ENCODE measurements at places on chromosomes 4 and X.

DNA sequence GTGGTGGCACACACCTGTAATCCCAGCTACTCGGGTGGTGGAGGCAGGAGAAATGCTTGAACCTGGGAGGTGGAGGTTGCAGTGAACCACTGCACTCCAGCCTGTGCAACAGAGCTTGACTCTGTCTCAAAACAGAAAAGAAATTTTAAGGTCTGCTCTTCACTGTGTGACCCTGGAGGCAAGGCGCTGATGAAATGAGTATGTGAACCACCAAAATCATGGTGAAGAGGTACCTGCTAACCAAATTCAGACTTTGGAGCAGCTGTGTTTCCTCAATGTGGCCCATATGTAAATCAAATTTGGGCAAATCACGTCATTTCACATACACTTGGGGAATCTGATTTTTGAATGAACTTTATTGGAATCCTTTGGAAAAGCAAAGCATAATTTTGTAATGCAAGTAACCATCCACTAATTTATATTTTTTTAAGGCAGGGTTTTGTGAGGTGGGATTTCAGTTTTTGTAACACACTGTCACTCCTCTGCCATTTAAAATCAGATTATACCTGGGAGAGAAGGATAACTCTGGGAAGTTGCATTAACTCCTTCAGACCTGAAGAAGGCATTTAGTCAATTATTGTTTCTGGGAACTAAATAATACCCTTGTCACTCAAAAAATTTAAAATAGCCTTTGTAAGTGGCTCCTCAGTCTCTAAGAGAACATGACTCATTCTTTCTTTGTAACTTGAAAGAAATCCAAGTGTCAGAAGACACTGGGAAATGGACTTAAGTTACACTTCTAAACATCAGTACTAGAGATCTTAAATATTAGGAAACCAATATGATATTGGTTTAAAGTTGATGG lies 24.0 kb downstream of the DOCK11 start:
- DNase-seq = no peak

DNA sequence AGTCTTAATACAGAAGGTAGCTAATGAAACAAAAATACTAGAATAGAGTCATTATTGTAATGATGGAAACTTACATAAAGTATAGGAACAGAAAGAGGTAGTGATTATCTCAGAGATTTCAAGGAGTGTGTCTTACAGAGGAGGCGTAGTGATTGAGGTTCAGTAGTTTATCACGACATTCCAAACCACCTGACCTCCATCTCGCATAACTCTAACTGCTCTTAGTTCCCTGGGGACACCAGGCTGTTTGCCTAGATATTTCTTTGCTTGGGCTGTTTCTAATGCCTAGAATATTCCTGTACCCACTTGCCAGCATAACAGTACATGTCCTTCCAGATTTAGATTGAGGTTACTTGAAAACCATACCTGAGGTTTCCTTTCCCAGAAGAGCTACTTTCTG lies 29.1 kb downstream of the STAG2 start:
- no peak for DNase-seq

- DNase-seq = no peak
Measured at GRCh38 chr4:180558427-180558826, 1684.8 kb upstream of the TENM3 start.

- DNase-seq = no peak
Measured at GRCh38 chrX:13808865-13809264, 8.0 kb downstream of the GPM6B start.

- DNase-seq = no peak
Measured at GRCh38 chr4:42361456-42361855, 35.8 kb upstream of the SHISA3 start.

DNA sequence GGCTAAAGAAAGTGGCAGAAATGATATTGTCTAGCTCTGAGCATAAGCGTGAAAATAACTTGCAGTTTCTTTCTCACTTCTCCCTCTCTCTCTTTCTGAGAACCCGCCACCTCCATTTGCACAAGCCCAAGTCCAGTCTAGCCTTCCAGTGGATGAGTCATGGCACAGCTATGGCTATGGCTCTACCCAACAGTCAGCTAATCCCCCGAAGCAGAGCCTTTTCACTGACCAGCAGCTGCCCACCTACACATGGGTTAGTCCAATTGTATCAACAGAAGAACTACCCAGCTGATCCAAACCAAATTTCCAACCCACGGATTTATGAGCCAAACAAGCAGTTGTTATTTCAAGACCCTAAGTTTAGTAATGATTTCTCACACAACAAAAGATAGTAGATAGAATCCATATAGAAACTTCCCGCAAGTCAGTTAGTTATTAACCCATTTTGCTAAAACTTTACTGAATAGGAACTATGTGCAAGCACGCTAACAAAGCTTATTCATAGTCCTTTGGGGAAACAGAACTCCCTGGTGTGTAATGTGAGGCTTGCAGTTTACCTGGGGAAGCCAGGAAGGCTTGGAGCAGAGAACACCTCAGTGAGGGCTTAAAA lies 282.3 kb downstream of the INPP4B start:
- DNase-seq = no peak

DNA sequence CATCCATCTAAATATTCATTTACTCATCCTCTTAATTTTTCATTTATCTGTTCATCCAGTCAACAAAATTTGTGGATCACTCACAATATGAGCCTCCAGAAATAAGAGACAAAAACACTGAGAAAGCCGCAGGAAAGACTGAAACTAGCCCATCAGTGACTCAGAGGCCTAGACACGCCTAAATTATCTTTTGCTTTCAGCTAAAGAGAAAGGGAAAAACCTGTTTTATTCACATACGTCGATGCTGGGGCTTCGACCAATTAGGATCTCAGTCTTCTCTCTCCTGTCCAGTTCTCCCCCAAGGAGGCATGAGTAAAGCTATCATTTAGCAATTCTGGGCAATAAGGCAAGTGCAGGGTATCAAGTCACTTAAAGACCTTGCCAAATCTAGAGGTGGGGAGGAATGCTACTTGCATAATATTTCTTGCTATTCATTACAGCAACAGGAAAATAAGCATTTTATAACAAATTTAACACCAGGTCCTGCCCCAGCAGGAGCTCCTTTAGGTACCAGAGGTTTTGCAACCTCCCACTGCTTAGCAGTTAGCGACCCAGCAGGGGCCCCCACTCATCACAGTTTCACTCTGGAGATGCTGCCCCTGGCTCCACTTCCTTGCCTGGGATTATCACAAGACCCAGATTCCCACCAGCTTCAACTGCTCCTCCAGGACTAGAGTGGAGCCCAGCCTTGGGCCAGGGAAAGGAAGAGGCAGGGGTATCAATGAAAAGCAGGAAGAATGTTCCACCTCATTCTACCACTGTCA lies 30.1 kb upstream of the TMEM154 start:
- no peak for DNase-seq

DNA sequence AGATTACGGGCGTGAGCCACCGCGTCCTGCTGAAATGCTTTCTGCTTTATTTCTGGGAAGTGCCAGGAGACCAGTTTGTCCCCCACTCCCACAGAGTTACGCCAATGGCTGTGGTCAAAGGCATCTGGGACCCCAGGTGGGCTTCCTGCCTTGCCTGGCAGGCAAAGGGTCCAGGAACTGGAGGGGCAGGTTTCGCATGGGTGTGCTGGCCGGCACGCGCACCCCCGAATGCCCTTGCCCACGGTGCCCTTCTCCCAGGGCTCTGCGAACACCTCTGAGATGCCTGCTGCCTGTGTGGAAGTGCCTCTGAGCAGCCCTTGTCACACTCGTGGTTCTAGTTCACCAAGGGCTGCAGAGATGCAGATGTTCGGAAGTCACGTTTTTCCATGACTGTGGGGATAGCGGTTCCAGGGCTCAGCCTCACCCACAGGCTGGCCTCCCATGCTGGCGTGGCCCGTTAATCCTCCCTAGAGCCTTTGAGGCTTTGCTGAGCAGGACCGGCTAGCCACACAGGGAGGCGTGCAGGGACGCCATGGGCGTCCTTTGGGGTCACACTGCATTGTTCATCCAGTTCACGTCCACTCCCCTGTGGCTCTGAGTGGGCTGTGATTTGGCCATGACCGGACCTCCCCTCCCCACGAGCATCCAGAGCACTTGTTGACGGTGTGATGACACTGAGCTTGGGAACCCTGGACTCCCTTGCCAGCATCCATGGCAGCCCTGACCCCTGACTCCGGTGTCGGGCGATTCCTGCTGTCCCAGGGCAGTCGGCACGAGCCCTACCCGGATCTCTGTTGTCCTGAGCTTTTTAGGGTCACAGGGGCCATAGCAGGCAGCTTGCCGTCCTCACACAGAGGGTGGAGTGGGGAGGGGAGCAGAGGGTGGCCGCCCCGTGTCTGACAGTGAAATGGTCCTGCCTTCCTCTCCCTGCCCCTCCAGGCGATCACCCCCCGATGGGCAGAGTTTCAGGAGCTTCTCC lies 12.7 kb upstream of the ADD1 start:
- no peak for DNase-seq

DNA sequence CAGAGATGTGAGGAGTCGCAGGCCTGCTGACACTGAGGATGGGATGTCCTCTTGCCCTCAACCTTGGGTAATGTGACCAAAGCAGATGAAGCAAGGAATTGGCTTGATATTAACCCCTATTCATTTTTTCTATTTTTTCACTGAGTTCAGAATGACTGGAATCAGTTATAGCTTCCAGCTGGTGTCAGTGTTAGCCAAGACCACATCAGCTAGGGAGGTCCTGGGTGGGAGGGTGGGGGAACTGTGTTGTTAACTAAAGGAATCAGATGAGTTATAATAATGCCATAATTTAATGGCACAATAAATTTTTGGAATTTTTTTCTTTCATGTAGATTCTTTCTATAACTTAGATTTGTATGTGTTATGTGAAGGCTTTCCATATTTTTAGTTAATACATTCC lies 91.9 kb downstream of the EGF start:
- DNase-seq = no peak

DNA sequence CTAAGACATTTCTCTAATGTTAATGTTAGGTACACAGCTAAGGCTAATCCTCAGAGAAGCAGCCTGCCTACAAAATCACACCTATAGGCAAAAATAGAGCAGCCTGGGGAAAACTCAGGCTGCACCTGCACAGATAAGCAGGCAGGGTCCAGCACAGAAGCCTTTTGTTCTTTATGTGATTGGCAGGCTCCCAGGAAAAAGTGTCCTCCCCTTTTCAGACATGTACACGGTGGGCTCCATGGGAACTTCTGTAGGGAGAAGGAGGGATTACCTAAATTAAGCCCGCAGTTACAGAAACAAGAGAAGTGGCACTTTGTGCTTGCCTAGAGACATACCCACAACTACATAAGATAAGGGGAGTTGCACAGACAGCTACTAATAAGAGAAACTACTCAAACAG lies 4.0 kb upstream of the HSPA4L start:
- no peak for DNase-seq

DNA sequence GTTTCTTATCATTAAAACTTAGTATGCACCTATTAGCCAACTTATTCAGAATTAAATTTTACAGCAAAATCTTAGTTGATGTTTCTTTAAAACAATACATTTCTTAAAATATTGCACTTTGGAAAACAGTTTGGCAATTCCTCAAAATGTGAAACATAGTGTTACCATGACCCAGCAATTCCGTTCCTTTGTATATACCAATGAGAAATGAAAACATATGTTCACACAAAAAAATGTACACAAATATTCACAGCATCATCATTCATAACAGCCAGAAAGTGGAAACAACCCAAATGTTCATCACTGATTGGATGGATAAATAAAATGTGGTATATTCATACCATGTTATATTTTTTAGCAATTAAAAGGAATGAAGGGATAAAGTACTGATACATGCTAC lies 50.2 kb downstream of the WDR44 start:
- no peak for DNase-seq

DNA sequence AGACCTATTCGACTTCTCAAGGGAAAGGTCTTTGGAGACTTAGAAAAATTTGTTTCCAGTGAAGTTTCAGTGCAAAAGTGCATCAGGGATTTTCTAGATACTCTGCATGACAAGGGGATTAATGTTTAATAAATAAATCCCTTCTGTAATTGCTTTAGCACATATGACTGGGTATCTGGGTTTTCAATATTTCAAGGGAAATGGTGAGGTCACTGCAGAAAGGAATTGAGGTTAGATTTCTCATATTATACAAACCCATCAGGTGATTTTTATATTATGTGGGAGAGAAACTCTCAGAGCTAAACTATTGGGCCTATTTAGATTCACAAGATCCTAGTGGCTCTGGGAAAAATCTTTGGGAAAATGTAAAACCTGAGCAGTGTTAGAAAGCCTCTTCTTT lies 48.3 kb upstream of the SLC4A4 start:
- no peak for DNase-seq

DNA sequence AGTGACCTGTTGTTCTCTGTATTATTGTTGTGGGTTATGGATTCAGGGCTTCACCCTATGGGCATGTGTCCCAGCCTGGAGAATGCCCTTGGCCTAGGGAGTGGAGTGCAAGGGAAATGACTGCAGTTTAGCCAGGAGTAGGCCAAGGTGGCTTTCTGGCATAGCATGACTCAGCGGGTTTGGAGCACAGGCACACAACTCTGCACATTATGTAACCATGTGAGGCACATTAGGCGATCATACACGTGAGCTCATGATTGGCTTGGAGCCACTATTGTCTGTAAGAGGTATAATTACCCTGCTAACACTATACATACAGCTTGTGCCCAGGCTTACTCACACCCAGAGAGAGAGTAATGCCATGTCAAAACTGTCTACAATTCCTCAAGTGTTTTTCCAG lies 35.1 kb upstream of the TACR3 start:
- no peak for DNase-seq

GRCh38 chr4:163564221-163564720 lies 69.8 kb downstream of the TMA16 start:
- DNase-seq = no peak

- no peak for DNase-seq
Measured at GRCh38 chr4:138013625-138014024, 228.5 kb downstream of the SLC7A11 start.

- DNase-seq = no peak
Measured at GRCh38 chr4:16692046-16692445, 206.4 kb downstream of the LDB2 start.

DNA sequence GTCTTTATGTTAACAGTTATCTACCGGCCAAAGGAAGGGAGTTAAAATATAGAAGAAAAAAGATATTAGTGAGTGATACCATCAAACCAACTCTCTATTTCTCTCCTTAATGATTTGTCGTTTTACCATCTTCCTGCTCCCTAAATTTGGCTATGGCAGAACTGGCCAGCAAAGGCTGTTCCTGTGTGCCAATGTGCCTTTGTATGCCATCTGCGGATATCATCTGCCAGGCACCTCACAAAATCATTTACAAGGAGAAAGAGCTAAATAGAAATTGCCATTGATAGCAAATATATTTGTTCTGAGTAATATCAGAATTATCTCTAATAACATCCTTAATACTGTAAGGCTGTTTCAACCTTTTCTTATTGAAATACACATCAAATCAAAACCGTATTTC lies 22.4 kb downstream of the GPM6A start:
- no peak for DNase-seq

DNA sequence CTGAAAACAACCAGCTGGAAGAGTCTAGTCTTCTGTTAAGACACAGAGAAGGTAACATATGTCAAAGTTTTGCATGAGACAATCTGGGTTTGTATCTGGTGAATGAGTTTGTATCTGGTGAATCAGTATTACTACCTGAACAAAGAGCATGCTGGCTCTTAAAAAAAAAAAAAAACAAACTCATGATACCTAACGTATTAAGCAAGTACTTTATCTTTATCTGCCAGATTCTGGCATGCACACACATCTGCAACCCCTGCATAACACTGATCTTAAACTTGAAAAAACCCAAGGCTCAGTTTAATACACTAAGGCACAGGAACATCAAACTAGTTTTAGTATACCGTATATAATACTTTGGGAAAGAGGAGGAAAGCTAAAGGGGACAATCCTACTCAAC lies 5.8 kb downstream of the YTHDC1 start:
- DNase-seq = no peak
